Right renal pelvis (tissue), 4 donors: ENCODE measurements at places on chromosomes 3 and 15. TPM values are rescaled to one million over a fixed set of nuclear protein-coding genes. Genes with fewer than 3 reads are reported as not detected.

DNA sequence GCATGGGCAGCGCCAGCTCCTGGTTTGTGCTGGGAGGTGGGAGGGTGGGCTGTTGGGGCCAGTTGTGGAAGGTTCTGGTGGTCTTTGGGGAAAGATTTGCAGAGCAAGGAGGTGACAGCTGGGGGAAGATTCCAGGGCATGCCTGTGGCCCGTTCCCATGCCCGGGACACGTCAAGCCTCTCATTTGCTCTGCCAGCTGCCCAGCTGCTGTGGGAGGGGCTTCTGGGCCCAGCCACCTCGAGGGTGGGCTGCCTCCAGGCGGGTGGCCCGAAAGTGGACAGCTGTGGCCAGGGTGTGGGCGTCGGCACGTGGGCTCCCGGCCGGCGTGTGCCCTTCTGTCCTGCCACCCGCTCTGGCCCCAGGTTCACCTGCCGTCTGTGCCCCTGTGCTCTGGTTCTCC lies 17.2 kb downstream of the PLXNA1 start:
- no peak for DNase-seq

DNA sequence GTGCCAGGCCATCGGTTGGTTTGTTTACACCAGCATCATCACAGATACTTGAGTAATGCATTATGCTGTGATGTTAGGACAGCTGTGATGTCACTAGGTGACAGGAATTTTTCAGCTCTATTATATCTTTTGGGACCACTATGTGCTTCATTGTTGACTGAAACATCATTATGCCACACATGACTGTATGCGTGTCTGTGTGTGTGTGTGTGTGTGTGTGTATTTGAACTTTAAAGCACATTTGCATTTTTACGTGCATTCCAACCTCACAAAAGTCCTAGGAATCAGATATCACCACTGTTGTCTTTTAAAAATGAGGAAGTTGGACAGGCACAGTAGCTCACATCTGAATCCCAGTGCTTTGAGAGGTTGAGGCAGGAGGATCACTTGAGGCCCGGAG lies 223.0 kb downstream of the TBL1XR1 start:
- no peak for DNase-seq

SV2B gene
- polyA plus RNA-seq: 0.82 TPM

MINAR1 gene
- polyA plus RNA-seq: 0.97 TPM

- no peak for DNase-seq
Measured at GRCh38 chr3:106745344-106746168, 631.7 kb upstream of the CCDC54 start.

- no peak for DNase-seq
Measured at GRCh38 chr15:31925541-31925940, 104.8 kb upstream of the CHRNA7 start.

SGO1 gene
- 8.5 TPM for polyA plus RNA-seq

GRCh38 chr3:67493808-67494207 lies 160.6 kb downstream of the SUCLG2 start:
- no peak for DNase-seq

GRCh38 chr3:34534013-34534412 lies 735.6 kb downstream of the PDCD6IP start:
- no peak for DNase-seq

SLC22A14 gene
- 0.43 TPM for polyA plus RNA-seq

- no peak for DNase-seq
Measured at GRCh38 chr3:26799679-26800317, 177.2 kb downstream of the LRRC3B start.

GRCh38 chr15:28165791-28166190 lies 66.7 kb upstream of the OCA2 start:
- no peak for DNase-seq

SOX2 gene
- polyA plus RNA-seq: 0.56 TPM
